ENCODE measurements at places on chromosomes 11 and 22.

- DNase-seq: peak; percentile 93
These were observed 26.4 kb downstream of the AMOTL1 start for GRCh38 chr11:94794287-94795168.

DNA sequence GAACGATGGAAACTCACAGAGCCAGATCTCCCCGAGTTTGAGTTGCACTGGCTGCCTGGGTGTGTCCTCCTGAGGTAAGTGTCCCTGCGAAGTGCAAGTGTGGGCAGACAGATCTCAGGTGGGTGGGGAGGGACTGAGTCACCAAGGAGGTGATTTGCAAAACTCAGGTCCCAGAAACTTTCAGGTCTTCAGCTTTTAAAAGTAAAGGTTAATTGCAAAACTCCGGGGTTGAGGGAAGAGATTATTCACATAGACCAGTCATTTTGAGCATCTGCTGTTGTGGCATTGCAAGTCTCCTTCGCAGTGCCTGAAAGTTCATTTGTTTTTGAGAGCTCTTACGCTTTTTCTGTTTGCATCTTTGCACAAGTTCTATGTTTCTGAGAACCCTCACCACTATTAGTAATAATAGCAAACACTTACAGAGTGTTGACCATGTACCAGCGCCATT lies 7.1 kb downstream of the CD44 start:
- peak; percentile 5 for DNase-seq

- DNase-seq: no peak
These were observed 25.4 kb upstream of the SEZ6L start for GRCh38 chr22:26143806-26144325.

- DNase-seq: peak; percentile 80
These were observed 110.6 kb downstream of the SCN3B start for GRCh38 chr11:123543797-123544196.
